SIG-M5 (cell line): ENCODE measurements at places on chromosomes 16 and 17.

GRCh38 chr17:17790637-17791464, 45.9 kb downstream of the SREBF1 start:
- DNase-seq, result no peak

DNA sequence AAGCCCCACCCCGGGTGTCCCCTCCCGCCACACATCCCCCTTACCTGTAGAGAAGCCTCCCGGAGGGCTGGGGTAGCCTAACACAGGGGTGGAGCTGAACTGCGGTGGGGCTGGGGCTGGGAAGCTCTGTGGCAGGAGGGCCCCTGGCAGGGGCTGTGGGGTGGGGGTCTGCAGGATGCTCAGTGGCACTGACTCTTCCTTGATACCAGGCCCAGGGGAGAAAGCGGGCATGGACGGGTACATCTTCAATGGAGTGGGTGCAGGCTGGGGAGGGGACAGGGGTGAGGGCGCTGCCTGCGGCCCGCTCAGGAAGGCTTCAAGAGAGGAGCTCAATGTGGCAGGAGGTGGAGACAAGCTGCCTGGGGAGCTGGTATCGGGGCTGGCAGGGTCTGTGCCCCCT, 16.7 kb downstream of the SREBF1 start:
- no peak for DNase-seq

DNA sequence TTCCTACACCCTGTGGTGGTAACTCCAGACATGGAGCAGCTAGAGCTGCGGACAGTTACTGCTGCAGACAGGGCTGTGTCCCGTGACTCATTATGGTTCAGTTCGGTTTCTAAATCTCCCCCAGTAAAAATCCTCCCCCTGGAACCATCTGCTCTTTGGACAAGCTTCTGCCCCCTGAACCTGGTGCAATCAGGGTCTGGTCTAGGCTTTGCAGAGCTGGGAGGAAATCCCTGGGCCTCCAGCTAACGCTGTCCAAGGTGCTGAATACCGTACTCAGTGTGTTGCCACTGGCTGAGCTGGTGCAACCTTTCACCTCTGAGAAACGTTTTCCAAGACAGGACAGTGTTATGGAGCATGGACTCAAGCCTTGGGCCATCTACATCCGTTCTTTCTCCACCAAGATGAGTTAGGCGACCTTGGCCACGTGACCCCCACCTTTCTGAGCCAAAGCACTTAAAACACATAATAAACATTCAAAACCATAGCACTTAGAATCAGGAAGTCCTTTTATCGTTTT, 142.0 kb downstream of the CPPED1 start:
- no peak for DNase-seq

DNA sequence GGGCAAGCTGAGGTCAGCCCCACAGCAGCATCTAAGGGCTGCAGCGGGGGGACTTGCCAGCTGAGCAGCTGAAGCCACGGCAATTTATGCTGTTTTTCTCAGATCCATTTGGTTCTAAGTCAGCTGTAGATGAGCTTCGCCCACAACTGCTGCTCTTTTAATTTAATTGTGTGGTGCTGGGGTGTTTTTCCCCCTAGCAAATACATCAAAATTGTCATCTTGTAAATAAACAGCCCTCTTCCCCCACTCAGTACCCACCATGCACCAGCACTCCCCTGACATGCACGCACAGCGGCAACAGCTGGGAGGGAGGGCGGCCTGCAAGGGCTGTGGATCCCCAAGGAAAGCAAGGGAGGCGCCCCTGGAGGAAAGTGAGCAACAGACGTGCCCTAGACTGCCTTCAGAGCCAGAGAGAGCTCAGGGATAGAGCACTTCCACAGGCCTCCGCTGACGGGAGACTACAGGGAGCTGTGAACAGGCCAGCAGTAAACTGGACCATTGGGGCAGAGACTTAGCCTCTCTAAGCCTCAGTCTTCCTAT, 149.5 kb downstream of the TMEM132E start:
- DNase-seq, result no peak

GRCh38 chr16:9092282-9092977, 986 bp downstream of the HAPSTR1 start:
- no peak for DNase-seq

- no peak for DNase-seq
Observed at GRCh38 chr16:12548270-12548983, 255.3 kb downstream of the CPPED1 start.

- DNase-seq, result no peak
Observed at GRCh38 chr16:51666821-51667220, 515.8 kb upstream of the SALL1 start.

DNA sequence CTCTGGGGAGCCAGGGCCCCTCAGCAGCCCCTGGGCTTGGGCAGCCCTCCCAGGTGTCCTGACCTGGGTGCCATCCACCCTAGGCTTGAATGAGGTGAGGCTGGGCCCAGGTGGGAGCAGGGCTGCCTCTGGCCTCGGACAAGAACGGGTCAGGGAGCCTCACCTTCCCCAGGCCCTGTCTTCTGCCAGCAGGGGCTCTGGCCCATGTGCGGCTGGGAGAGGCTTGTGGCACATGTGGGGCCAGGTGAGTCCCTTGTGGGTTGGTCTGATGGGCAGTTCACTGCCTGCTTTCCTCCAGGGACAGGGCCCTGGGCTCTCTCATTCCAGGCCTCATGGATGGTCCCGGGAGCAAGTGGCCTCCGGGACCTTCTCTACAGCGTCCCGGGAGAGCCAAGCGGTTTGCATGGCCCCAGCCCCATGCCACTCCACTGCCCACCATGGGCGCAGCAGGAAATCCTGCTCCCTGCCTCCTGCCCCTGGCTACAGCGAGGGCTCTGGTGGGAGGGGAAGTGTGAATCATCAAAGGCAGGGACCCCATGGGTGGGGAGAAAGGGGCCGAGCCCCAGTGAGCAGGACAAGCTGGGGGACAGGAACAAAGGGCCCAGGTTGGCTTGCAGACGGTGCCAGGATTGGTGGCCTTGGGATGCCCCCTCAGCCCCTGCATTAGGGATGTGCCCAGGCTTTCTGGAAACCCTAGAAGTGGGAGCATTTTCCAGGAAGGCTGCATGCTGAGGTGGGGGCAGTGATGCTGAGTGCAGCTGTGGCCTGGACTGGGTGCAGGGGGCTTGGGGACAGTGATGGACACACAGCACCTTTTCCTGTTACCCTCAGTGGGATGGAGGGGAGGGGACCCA, 12.2 kb downstream of the VASN start:
- no peak for DNase-seq

GRCh38 chr17:74822939-74823367, 36.7 kb downstream of the GRIN2C start:
- DNase-seq, result no peak

DNA sequence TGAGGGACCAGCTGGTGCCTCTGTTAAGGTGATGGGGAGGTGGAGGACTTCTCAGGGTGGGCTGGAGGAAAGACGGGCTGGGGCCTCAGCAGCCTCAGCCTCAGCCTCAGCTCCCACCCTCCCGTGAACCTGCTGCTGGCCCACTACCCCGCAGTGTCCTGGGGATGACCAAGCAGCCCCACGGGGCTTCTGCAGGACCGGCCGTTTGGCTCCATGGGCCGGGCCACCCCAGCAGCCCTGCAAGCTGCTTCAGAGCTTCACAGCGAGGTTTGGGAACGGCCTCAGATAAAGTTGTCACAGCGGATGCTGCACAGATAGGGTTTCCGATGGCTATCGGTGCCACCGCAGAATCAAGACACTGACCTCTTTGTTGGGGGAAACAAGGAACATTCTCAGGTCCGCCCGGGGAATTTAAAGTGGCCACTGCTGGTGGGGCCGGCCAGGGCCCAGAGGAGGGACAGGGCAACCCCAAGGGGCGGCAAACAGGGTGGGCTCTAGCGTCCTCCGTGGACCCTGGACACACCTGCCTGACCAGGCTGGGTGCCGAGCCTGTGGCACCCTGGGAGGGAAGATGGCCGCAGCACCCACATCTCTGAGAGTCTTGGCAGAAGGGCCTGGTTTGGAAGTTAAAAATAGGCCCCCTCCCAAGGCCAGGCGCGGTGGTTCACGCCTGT, 47.8 kb upstream of the ZC3H18 start:
- no peak for DNase-seq

GRCh38 chr16:89315791-89316581, 98.5 kb downstream of the ZNF778 start:
- no peak for DNase-seq

- DNase-seq, result no peak
Observed at GRCh38 chr17:63282455-63282854, 163.7 kb downstream of the CYB561 start.

GRCh38 chr16:65308506-65308905, 186.6 kb upstream of the CDH11 start:
- DNase-seq, result no peak

- peak; percentile 80 for DNase-seq
Observed at GRCh38 chr17:39199820-39200069, 338 bp upstream of the RPL19 start.

DNA sequence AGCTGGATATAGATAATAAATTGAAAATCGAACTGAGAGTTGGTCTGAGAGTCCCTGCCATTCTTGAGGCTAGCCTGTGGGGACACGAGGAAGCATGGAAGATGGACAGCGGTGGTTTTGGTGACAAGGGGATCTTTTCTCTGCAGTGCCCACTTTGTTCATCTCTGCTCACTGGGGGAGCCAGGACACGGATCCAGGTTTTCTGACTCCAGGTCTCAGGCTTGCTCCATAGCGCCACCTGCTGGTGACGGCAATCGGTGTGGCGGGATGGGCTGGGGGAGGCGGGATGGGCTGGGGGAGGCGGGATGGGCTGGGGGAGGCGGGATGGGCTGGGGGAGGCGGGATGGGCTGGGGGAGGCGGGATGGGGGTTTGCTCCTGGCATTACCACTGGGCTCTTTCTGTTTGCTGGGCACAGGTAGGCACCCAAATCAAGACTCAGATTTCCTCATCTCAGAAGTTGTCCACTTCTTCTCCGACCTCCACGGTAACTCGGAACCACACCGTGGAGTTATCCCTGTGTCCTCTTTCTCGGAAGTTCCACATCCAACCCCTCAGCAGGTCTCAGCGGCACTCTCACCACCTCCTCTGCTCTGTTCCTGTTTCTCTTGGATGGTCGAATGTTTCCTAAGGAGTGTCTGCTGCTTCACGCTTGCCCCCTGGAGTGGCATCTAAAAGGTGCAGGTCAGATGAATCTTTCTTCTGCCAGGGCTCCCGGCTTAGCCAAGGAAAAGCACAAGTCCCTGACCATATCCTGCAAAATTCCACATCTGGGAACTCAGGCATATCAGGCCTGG, 142.4 kb downstream of the CYLD start:
- no peak for DNase-seq

DNA sequence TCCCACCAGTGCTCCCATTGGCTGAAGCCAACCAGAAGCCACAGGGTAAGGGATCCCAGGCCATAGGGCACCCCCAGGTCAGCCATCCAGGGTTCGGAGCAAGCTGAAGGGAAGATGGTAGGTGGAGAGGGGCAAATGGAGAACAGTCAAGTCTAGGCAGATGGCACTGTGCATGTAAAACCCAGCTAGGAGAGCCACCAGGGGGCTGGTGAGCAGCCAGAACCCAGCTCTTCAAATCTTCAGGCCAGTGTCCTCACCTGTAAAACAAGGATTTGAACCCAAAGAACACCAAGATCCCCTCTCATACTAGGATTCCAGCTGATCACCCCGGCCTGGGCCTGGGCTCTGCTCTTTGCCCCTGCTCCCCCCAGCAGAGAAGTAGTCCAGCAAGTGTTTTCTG, 43.5 kb downstream of the GINS3 start:
- DNase-seq, result no peak

GRCh38 chr16:6956511-6956910, 376.1 kb upstream of the RBFOX1 start:
- DNase-seq, result no peak

DNA sequence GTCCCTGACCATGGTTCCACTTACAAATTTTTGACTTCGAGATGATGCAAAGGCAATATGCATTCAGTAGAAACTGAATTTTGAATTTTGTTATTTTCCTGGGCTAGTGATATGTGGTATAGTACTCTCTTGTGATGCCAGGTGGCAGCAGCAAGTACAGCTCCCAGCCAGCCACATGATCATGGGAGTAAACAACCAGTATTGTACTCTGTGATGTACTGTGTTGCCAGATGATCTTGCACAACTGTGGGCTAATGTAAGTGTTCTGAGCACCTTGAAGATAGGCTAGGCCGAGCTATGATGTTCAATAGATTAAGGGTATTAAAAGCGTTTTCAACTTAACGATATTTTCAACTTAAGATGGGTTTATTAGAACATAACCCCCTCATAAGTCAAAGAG, 250.8 kb downstream of the STX8 start:
- DNase-seq, result no peak

- DNase-seq, result no peak
Observed at GRCh38 chr16:68417711-68418301, 30.5 kb downstream of the SMPD3 start.

DNA sequence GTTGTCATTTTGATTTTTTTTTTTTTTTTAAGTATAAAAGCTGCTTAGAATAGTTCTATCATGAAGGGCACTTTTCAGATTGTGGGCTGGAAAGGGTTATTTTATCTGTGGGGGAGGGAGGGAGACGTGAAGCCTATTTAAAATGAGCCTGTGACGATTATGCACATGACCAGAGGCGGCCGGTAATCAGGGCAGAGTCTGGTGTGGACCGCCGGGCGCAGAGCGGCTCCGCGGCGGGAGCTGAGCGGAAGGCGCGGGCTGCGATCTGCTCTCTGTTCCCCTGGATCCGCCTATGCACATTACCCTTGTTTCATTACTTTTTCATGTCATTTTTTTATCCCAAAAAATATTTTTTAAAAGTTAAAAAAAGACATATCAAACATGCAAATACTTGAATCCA, 23.5 kb downstream of the TMC6 start:
- DNase-seq, result no peak

DNA sequence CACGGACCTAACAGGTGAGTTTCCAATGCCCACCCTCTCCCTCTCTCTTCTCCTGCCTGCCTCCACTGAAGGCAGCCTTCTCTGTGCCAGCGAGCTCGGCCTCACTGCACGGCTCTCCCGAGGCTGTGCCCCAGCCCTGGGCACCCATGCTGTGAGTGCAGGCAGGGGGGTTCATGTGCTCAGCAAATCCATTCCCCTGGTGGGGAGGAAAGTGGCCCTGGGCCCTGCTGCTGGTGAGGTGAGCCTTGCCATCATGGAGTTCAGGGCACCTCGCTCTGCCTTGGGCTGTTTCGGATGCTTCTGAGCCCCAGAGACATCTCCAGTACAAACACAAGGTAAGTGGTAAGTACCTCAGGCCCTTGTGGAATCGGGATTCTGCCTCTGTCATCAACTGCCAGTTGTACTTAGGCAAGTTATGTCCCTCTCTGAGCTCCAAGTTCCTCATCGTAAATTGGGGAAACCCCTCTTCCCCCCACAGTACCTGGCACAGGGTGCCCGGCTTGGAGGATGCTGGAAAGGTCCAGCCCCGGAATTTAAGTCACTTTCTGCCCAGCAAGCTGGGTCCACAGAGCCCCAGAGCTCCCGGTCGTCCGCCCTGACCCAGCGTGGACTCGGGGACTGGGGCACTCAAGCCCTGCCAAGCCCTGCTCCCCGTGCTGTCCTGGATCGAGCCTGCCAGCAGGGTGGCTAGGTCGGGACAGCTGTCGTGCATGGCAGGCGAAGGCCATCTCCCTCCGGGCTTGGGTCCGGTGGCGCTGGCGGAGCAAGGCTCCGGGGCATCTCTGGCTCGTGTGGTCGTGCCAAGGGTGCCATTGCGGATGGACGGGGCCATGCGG, 684 bp upstream of the NUDT16L1 start:
- no peak for DNase-seq
